GM12865 (cell line): ENCODE measurements at places on chromosomes 6 and 20.
A peak's percentile ranks its signal among the peaks of the same experiment; 100 is the strongest.

DNA sequence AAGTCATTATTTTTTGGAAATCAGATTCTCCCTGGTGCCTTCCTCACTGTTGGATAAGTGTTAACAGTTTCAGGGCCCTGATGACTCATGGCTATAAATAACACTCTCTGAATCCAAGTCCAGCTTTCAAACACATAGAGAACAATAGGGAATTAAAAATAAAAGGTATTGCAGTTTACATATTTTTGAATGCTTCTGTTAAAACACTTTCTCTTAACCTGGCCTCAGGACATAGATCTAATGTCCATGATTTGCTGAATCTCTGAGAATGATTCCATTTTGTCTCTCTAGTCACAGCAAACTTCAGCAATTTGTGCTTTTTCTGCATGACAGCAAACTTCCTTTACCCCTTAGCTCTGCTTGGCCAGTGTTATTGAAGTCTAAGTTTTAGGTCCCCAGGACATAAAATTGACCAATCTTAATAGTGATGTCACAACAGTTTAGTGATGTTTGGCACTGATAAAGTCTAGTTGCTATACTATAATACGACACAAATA is 1192.4 kb upstream of the CITED2 start:
- DNase-seq, result no peak

- DNase-seq, result no peak
Observed at GRCh38 chr6:138250513-138251247, 32.4 kb upstream of the PBOV1 start.

DNA sequence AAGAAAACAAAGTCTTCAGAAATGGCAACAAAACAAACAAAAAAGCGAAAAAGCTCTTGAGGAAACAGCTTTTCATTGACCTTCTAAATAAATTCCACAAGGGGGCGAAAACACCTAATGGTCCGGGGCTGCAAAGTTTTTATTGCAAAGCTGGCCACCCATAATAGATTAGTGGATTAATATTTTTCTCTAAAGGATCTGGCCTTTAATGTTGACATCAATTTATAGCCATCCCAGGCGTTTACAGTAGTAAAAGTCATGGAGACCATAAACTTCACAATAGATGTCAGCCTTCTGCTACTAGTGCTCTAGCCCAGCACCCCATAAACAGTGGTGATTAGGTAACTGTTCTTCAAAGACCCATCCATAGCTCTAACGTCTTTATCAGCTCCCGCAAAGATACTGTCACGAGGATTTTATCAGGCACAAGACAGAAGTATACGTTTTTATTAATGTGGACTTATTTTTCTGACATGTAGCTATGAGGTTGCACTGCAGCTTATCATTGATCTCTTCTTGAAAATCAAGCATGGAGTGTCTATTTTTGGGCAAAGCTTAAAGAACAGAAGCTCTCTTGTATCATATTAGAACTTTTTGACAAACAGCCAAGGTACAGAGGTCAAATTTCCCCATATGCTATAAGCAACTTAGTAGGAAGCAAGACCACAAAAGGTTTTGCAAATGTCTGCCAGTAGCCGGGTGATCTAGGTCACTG is 4.7 kb downstream of the CITED2 start:
- peak; percentile 55 for DNase-seq

DNA sequence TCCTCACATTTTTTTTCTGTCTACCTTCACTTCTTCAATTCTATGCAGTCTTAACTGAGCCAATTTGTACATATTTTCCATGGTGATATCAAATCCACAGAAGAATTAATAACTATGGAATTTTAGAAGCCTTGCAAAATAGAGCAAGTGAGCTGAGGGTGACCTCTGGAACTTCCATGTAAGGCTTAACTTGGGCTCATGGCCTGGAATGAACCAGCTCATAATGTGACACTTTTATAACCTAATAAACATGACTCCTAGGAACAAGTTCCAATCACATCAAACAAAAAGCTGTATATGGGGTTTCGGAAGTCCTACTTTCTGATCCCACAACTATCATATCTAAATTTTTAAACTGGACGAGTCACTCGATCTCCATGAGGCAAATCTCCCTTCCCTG is 232.4 kb downstream of the FOXA2 start:
- DNase-seq, result no peak

DNA sequence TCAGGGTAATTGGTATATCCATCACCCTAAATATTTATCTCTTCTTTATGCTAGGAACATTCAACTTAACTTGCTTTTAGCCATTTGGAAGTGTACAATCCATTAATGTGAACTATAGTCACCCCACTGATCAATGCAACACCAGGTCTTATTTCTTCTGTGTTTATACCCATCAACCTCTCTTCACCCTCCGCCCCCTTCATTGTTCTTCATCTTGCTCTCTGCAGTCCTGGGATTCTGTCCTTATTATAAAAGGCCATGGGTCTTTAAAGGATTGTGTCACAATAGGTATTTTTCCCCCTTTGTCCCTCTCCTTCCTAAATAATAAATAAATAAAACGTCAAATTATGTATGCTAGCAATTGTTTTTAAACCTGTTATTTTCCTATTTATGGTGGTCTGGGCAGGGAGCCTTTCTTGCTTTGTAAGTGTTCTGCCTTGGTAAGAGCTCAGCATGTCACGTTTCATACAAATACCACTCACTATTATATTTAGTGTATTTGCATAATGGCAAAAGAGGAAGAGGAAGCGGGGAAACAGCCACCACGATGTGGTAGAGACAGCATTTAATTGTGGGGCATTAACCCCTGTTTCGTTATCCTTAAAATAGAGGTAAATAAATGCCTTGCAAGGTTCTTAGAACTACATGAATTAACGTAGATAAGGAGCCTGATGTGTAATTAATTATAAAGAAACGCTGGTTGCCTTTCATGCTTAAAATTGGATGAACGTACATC is 1.9 kb downstream of the ABRACL start:
- peak; percentile 78 for DNase-seq

DNA sequence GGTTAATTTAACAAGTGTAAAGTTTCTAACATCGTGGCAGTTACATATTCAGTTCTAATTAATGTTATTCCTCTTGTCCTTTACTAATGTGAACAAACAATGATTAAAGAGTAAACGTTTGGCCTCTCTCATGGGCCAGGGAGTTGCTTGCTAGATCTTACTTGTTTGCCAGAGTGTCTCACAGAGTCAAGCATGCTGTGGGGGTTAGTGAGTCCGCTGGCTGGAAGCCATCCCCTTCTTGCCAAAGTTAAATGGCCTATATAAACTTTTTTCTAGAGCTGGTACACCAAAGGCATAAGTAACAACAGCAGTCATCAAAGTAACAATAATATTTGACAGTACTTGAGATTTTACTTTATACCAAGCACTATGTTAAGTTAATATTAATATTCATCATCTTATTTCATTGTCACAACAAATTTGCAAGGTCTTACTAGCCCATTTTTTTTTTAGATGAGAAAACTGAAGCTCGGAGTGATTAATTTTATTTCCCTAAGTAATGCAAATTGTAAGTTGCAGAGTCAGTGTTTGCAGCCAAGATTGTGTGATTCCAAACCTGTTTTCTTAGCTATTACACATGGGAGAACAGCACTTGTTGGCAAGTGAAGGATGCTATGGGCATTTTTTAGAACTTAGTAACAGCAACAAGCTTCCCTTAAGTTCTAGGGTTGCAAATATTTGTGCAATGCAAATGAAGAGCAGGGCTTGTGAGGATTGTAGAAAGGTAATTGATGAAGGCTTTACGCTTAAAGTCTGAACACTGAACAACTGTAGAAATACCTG is 224.5 kb downstream of the RFPL4B start:
- DNase-seq, result no peak

DNA sequence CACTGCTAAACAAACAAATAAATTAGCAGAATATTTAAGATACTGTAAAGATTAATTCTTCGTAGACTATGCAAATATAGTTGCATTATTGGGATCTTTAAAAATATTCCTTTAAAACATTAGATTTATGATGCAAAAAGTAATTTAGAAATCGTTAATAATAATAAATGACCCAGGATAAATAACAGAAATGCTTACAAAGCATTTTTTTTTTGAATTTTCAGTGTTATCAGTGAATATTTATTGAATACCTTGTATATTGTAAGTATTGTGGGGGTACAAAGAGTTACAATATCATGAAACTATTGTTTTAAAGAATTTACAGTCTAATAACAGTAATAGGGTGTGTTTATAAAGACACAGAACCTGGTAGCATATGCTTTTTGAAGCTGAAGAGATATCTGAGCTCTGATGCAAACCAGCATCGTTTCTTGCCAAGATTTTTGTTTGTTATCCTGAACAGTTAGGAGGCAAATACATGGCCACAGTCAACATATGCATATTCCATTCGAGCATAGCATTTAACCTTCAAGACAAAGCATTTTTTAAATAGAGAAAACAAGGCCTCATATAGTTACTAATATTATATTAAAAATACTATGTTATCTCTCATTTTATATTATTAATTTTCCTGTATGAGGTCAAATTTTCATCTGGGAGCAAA is 487.2 kb downstream of the PHF3 start:
- no peak for DNase-seq

GRCh38 chr6:66376001-66376400 is 669.0 kb upstream of the EYS start:
- DNase-seq, result no peak

GRCh38 chr6:85361643-85362014 is 88.3 kb upstream of the NT5E start:
- DNase-seq, result no peak

GRCh38 chr20:24747010-24747712 is 201.9 kb upstream of the CST7 start:
- DNase-seq, result no peak

- no peak for DNase-seq
Observed at GRCh38 chr20:37786043-37786442, 92.2 kb downstream of the CTNNBL1 start.

- DNase-seq, result peak; percentile 42
Observed at GRCh38 chr20:21102603-21103311, 3.4 kb downstream of the LINC00237 start.

GRCh38 chr6:158539413-158539812 is 20.5 kb upstream of the TMEM181 start:
- no peak for DNase-seq

GRCh38 chr6:156164701-156165452 is 612.3 kb upstream of the ARID1B start:
- no peak for DNase-seq
